ENCODE measurements at places on chromosomes 3 and 15.

- no peak for DNase-seq
Observed at GRCh38 chr3:112512320-112512719, 13.0 kb upstream of the BTLA start.

- no peak for DNase-seq
Observed at GRCh38 chr3:159773706-159774105, 214.9 kb upstream of the IL12A start.

DNA sequence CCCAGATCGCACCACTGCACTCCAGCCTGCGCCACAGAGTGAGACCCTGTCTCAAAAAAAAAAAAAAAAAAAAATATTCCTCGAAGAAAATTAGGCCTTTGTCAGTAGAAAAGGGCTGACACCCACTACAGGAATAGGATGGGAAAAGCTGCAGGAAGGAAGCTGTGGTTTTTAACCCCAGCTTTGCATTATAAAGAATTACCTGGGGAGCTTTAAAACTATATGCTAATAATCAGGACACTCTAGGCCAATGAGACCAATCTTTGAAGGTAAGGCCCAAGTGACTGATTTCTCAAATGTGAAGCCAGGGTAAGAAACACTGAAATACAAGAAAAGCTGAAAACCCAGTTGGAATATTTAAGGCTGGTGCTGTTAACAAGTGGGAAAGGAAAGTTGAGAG is 74.3 kb downstream of the RBPMS2 start:
- no peak for DNase-seq

GRCh38 chr3:114333180-114333922 is 39.5 kb downstream of the TIGIT start:
- no peak for DNase-seq

- no peak for DNase-seq
Observed at GRCh38 chr3:177069514-177070329, 127.6 kb downstream of the TBL1XR1 start.

GRCh38 chr3:175287361-175287963 is 428.3 kb downstream of the NAALADL2 start:
- no peak for DNase-seq

DNA sequence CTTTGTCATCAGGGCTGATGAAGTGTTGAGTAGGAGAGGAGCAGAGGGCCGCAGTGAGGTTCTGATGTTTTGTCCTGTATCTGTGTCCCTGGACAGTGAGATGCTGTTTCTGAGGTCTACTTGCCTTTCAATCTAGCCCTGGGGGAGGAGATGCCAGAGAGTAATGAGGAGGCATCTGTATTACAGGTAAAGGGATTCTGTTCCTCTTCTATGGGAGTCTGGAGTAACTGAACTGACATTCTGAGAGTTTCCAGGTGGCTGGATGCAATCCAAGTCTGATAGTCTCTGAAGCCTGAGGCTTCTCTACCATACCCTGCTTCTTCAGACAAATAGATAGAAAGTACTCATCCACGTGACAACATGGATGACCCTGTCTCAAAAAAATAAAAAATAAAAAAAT is 60.9 kb downstream of the IL12A start:
- peak; percentile 6 for DNase-seq

Measured in retina (tissue), 1 donor.